ENCODE measurements at places on chromosomes 13 and 19. TPM values are rescaled to one million over a fixed set of nuclear protein-coding genes. Genes with fewer than 3 reads are reported as not detected.

GRCh38 chr13:79802389-79803085 is 321.6 kb downstream of the NDFIP2 start:
- DNase-seq: no peak

DNA sequence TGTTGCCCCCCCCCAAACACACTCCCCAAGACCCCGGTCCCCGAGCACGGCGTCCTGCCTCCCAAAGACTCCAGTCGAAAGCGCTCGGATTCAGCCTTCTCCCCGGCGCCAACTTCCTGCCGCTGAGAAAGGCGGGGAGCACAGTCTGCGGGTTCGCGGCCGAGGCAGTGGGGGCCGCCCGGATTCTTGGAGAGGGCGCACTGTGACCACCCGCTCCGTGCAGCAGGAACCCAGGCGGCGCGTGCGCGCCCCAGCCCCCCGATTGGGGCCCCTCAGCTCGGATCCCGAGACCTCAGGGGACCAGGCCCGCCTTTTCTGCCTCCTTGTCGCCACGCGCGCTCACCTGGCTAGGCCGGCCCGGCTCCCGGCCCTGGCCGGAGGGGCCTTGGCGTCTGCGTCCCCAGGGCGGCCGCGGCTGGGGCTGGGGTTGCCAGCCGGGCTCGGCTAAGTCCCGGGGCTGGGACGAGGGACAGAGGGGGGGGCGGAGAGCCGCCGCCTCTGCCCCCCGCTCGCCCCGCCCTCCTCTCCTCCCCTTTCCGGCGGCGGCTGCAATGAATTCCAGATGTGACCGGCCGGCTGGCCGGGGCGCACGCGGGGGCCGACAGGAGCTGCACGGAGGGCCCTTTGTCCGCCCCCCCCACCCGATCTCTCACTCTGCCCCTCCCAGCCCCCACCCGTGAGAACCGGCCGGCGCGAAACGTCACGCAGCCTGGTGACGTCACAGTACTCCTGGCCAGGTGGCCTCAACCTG is at the start of gene S1PR2:
Gene S1PR2, minus strand, starts transcription at position 471 of the 751 bp plus-strand sequence. CDS start 6,426 bp downstream, outside the sequence.
- peak; percentile 81 for DNase-seq

GRCh38 chr13:29452773-29453616 is 142.5 kb downstream of the SLC7A1 start:
- DNase-seq: no peak

DNA sequence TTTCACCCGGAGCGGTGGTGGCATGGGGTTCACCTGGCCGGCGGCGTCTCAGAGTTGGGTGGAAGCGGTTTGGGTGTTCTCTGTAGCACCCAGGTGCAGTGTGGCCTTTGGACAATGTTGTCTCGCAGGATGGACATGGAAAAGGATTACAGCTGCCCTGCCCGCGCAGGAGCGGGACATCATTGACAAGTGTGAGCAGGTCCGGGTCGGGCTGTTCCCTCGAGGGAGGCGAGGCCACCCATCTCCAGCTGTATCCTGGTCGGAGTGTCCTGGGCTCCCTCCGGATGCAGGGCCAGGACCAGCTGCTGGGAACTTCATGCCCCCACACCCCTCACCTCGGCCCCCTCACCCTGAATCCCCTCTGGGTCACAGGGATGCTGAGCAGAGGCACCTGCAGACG is 7.8 kb upstream of the ZNF14 start:
- no peak for DNase-seq

GRCh38 chr19:47058621-47059022 is 10.2 kb upstream of the TMEM160 start:
- DNase-seq: no peak

DNA sequence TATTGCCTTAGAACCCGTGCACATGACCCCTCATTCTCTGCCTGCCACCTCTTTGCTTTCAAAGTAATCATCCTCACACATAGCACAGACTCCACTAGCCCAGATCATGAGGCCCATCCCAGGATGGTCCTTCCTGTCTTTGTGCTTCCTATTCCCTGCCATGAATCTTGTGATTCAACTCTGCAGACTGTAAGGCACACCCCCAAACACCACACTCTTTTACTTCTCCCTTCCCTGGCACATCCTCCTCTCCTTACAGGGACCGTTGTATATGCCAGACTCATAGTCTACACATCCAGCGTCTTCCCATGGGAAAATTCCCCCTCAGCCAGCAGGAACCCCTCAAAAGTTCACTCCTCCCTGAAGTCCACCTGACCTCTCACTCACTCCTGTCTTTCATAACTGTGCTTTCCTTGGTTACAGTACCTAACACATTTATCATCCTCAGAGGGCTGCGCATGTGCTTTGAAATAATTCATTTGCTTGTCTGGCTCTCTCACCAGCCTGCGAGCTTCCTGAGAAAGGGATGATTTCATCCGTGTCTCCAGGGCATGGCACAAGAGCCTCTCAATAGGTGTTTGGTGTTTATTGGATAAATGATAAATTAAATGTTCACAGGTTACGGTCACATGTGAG is 26.8 kb upstream of the LRCH1 start:
- no peak for DNase-seq

DNA sequence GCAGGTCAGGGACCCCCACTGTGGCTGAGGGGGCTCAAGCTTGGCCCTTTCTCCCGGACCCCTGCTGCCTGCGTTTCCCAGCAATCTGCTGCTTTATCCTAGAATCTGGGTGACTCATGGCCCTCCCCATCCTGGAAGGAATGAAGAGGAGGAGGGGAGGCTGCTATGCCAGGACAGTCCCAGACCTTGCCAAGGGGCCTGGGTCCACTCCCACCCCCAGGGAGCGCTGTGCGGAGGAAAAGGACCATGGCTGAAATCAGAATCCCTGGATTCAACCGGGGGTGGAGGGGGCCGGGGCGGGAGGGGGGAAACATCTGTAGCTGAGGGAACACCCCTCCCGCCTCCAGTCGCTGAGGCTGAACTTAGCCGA is 20.5 kb downstream of the ZNF114 start:
- DNase-seq: no peak

The DCLK1 gene
- total RNA-seq: not detected

The FXYD3 gene
- not detected for total RNA-seq
